Spleen (tissue), 13 donors: ENCODE measurements at places on chromosomes 7 and 10. TPM values are rescaled to one million over a fixed set of nuclear protein-coding genes. Genes with fewer than 3 reads are reported as not detected.

DNA sequence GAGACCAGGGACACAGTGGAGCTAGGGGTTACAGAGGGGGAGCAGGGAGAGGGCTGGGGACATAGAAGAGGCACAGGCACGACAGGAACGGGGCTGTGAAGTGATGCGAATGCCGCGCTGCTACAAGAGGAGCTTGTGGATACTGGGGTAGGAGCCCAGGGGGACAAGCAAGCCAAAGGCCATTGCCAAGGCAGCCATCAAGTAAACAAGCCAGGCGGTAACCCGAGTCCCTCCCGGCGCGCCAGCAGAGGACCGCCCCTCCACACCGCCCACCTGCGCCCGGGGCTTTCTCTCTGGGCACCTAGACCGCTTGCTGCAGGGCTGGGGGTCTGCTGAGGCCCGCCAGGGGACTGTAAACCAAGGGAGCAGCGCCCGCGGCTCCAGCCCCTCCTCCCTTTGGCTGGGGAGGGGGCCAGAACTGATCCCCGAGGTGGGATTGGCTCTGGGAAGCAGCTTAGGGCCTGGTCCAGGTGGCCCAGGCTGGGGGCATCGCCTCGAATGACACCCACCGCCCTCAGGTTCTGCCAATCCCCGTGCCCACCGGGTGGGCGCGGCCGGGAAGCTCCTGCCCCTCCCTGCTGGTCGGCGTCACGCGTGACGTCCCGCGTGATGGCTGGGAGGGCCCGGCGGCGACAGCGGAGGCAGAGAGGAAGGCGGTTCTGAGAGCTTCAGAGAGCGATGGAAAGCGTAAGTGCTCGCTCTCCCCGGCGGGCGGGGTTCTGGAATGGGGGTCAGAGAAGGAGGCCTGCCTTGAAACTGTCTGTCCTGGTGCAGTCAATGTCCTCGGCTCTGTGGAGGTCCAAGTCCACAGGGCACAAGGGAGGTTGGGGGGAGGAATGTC lies 982 bp downstream of the SFXN3 start:
- DNase-seq, result peak; percentile 97

- DNase-seq, result no peak
These were observed 9.4 kb upstream of the KNDC1 start for GRCh38 chr10:133150656-133151055.

DNA sequence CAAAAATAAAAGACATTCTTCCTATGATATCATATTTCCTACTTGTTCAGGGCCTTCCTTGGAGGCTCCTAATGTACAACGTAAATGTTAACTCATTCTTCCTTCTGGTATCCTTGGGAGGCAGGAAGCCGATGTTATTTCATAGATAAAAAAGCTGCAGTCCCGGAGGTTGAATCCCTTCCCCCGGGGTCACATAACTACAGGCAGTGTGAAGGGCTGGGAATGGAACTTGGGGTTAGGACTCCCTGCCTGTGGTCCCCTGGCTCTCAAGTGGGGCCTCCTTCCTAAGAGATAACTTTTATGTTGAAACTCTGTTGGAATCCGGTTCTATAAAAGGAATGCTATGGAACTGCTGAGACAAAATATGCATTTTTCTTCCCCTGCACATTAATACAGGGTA lies 14.9 kb upstream of the CCDC3 start:
- DNase-seq, result no peak

CCDC3 gene
- 36.9 TPM for total RNA-seq

GRCh38 chr7:100021297-100021696 lies 5.9 kb downstream of the ZKSCAN1 start:
- DNase-seq, result no peak

CPVL gene
- total RNA-seq, result 119 TPM
